ENCODE measurements at places on chromosomes 13 and 19. TPM values are rescaled to one million over a fixed set of nuclear protein-coding genes. Genes with fewer than 3 reads are reported as not detected.

- DNase-seq: no peak
Observed at GRCh38 chr19:31135841-31136240, 213.4 kb downstream of the TSHZ3 start.

GRCh38 chr19:45135176-45135885 lies 25.5 kb downstream of the NKPD1 start:
- no peak for DNase-seq

TNFRSF19 gene
- total RNA-seq: 27.4 TPM

- no peak for DNase-seq
Observed at GRCh38 chr13:101307181-101307701, 109.1 kb downstream of the NALCN start.

GJB6 gene
- not detected for total RNA-seq

DNA sequence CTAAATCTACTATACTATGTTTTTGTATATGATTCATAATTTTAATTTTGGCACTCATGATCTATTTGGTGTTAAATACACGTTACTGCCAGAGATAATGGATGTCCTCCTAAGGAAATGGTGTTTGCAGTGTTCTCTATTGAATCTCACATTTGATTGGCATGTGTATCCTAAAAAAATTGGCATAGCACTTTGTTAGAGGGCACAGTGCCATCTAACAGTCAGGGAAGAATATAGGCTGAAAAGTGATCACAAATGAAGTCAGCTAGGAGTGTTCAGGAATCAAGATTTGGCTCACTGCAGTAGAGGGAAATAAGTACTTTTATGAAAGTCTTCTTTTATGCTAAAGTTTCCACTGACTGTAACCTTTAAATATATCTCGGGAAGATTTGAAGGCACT lies 624.6 kb downstream of the GPC6 start:
- no peak for DNase-seq

- DNase-seq: no peak
Observed at GRCh38 chr13:46996316-46997030, 99.6 kb upstream of the HTR2A start.

DNA sequence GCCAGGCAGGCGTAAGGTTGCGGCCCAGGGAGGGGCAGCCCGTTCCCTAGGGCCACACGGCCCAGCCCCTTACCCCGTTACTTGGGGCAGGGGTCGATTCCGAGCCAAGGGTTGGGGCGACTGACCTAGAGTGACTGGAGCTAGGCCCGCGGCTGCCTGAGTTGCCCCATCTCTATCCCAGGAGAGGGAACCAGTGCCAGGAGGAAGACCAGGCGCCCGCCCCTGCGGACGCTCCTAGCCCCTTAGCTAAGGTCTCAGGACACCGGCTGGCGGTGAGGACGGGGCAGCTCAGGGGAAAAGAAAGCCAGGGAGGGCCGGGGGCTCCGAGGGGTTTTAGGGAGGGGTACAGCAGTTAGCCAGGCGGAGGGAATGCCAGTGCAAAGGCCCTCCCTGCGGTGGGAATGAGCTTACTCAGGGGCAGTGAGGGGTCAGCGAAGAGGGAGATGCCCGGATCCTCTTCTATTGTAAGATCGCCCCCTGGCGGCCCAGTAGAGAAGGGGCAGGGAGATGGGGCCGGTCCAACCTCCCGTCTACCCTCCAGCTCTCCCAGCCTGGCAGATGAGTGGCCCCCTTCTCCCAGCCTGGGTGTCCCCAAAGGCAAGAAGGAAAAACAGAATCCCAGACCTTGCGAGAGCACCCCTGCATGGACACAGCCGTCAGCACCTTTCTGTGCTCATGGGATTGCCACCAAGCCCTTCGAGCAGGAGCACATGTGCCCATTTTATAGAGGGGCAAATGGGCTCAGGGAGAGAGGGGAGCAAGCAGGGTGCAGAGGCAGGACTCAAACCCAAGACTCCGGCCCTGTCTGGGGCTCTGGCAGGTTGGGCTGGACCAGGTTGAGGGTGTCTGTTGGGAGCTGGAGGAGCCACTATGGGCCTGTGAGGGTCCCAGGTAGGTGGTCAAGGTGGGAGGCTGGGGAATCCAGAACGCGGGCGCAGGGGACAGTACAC lies 16.3 kb downstream of the CILP2 start:
- DNase-seq: peak; percentile 60

MAMSTR gene
- total RNA-seq: 2.5 TPM

- no peak for DNase-seq
Observed at GRCh38 chr13:112186091-112186490, 119.1 kb downstream of the SOX1 start.

DNA sequence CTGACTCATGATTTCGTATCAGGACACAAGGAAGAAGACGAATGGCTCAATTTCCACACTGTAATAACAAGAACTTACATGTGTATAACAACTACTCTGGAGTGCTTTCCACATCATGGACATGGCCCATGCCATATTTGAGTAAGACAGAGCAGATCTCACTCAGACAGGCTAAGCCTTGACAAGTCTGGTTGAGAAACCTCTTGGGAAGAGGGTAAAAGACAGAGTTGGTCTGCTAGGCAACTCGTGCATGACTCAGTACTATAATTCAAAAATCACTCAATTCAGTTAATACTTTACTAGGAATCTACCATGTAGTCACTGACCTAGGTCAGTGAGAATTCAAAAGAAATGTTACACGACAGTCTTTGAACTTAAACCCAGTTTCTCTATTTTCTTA lies 5.7 kb upstream of the THSD1 start:
- no peak for DNase-seq

GRCh38 chr13:25659091-25659795 lies 287.5 kb downstream of the ATP8A2 start:
- DNase-seq: no peak

GRCh38 chr19:12660980-12661379 lies 5.6 kb downstream of the MAN2B1 start:
- no peak for DNase-seq

DNA sequence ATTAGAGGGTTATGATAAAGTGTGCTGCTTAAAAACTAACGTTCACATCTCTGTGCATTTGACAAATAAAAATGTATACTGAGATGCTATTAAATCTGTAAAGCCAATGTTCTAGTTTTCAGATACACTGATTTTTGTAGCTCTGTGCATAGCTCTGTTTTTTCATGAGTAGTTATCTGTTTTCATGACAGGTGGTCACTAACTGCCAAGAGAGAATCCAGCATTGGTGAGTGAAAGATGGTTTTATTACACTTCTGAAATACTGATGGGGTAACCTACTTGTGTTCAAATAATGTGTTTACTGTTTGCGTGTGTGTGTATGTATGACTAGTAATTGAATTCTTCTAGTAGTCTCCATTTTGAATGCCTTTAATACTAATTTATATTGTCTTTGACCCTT lies 29.0 kb downstream of the URI1 start:
- DNase-seq: no peak

GRCh38 chr13:20475927-20476691 lies 49.5 kb downstream of the CRYL1 start:
- no peak for DNase-seq
